Activated T-cell treated with anti-CD3 and anti-CD28 coated beads, Interleukin-2, amount 50 U/mL, for 1 hour (primary cell): ENCODE measurements at places on chromosomes 6 and 20.

- no peak for DNase-seq
Observed at GRCh38 chr6:15061908-15062515, 183.9 kb upstream of the JARID2 start.

DNA sequence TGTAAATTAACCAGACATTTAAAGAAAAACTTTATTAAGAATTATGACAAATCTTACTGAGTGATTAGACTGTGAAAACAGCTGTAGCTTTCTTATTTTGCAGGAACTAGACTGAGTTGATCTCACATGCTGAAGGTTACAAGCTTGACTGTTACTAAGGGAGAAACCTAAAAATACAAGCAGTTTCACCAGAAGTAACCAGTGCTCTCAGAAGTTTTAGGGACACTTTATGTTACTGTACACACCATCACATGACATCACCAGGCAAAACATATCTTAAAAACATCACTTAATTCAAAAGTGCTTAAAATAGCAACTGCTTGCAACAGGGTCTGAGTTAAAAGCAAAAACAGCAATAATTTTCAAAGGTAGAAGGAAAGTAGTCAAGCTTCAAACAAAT, 5.4 kb downstream of the FBXO30 start:
- no peak for DNase-seq

- DNase-seq = no peak
Observed at GRCh38 chr6:105921781-105922180, 164.4 kb upstream of the PRDM1 start.

DNA sequence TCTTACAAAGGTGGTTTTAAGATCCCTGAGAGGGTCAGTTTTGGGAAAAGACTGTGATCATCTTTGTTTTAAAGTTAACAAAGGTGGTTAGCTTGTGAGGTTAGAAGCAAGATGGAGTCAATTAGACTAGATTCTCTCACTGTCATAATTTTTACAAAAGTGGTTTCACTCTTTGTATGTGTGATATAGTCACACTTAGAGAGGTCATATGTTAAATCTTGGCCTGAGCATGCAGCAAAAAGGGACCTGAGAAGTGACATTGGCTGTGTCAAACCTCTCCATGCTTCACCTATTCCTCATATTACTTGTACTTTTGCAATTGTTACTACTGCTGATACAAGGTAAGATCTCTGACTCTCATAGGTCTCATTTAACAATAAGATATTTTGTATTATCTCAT, 368.0 kb downstream of the TBC1D32 start:
- DNase-seq = no peak

DNA sequence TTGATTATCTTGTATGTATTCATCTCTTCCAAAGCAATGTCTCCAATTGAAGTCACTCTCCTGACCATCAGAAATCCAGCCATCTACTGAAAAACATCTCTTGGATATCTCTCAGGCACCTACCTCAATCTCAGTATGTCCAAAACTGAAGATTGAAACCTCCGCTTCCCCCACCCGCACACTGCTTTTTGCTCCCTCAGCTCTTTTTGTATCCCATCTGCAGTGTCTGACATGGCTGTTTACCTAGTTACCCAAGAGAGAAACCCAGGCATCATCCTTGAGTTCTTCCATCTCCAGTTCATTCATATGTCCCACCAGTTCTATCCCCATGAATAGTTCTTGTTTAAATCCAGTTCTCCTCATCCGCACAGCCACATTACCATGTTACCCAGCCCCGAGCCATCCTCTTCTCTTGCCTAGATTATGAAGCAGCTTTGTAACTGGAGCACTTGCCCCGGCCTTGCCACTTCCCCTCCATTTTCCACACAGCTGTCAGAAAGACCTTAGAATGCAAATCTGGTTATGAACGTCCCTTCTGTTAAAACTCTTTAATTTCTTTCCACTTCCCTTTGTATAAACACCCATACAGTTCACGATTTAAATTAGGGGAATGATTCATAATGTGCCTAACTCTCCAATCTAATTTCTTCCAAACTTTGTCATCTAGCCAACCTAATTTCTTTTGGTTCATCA, 40.5 kb upstream of the GCLC start:
- no peak for DNase-seq

- no peak for DNase-seq
Observed at GRCh38 chr6:15936503-15936902, 192.4 kb upstream of the MYLIP start.
